Stimulated activated CD4-positive, alpha-beta T cell treated with anti-CD3 and anti-CD28 coated beads, TNF-alpha, amount 100 ng/mL, for 4 hours (primary cell): ENCODE measurements at places on chromosomes 2 and 18.

- no peak for DNase-seq
These were observed 83.6 kb downstream of the RTTN start for GRCh38 chr18:70121842-70122241.

DNA sequence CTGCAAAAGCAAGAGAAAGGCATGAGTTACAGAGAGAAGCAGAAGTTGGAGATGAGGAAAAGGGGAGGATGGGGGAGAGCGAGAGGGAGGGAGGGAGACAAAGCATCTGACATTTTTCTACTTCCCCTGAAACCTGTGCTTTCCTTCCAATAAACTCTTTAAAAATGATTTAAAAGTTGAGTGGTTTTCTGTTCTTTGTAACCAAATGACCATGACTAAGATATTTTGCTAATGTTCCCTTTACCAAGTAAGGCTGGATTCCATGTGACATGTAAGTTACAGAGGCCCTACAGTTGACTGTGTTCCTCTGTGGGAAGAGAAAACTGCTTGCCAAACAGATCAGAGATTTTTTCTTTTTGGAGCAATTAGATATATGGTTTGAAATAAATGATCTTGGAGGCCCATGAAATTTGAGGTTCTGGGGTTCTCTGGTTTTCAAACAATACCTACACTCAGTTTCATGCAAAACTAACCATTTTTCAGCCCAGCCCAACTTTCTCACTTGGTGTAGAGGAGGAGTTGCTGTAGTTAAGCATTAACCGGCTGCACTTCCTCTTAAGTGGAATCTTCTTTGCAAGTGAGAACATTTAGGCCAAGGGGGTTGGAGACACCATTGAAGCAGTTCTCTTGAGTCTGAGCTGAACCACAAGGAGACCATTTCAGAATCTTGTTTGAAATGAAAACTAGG, 34.5 kb downstream of the INSIG2 start:
- no peak for DNase-seq

GRCh38 chr2:150531591-150531990, 44.1 kb upstream of the RND3 start:
- DNase-seq: no peak

- no peak for DNase-seq
These were observed 624.5 kb downstream of the NR4A2 start for GRCh38 chr2:155708071-155708470.

DNA sequence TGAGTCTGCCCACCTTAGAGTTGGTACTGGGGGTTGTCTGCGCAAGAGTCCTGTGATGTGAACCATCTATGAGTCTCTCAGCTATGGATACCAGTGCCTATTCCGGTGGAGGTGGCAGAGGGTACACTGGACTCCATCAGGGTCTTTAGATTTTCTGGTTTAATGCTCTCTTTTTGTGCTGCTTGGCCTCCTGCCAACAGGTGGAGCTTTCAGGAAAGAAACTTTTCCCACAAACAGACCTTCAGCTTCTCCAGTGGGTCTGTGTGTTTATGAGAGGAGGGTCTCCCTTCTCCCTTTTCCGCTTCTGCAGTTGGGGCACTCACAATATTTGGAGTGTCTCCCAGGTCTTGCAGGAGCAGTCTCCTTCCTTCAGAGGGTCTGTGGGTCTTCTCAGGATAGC, 1721.9 kb upstream of the SLC39A10 start:
- no peak for DNase-seq

DNA sequence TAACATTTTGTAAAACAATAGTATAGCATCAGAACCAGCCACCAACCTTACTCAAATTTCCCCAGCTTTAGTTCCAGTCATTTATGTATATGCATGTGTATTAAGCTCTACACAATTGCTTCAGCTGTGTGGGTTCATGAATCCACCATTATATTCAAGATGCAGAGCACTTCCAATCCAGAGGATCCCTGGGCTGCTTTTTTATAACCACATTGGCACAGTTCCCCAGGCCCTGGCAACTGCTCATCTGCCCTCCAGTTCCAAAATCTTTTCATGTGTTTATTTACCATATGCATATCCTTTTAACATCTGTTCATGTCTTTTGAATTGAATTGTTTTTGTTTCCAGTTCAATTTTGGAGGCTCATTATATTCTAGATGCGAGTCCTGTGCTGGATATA, 482.9 kb upstream of the HS6ST1 start:
- no peak for DNase-seq

- no peak for DNase-seq
These were observed 91.1 kb downstream of the INHBB start for GRCh38 chr2:120436885-120437603.

DNA sequence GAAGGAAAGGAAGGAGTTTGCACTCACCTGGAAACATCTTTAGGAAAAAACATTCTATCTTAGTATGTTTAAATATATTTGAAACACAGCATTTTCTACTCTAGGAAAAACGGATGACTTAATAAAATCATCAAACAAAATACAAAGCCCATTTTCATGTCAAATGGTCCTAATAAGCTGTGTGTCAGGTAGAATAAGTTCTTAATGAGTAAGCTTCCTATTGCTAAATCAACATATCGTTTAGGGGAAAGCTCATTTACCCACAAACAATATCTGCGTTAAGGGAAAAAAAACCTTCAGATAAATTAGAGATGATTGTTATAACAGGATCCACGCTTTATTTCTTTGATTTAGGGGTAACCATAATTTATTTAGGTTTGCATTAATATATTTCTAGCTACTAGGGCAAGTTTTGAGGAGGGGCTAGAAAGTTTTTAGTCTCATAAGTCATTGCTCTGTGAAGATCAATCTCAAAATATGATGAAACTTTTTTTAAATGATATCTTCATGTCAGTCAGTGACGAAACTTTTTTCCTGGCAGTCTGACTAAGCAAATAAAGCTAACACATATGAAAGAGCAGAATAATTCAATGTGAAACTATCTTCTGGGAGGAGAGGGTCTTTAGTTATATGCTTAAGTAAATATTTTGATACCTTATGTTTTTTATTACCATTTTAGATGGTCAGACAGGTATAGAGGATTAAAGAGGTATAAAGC, 147.1 kb downstream of the WDSUB1 start:
- no peak for DNase-seq

GRCh38 chr2:121286506-121286905, 1.5 kb upstream of the TFCP2L1 start:
- no peak for DNase-seq

- DNase-seq: no peak
These were observed 244.7 kb downstream of the NBAS start for GRCh38 chr2:15316370-15316814.

GRCh38 chr2:204299766-204300165, 245.5 kb upstream of the PARD3B start:
- no peak for DNase-seq

GRCh38 chr2:138622613-138623012, 121.0 kb downstream of the SPOPL start:
- DNase-seq: no peak

DNA sequence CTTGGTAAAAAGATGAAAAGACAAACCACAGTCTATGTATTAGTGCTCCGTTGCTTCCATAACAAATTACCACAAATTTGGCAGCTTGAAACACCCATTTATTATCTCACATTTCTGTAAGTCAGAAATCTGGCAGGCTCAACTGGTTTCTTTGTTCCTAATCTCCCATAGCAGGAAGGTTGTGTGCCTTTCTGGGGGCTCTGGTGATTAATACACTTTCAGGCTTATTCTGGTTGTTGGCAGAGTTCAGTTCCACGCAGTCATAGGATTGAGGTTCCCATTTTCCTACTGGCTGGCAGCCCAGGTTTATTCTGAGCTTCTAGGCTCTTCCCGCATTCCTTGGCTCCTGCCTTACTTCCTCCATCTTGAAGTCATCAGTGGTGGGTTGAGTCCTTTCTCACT, 189.3 kb downstream of the ANAPC1 start:
- DNase-seq: no peak

GRCh38 chr18:62987055-62987830, 271.9 kb downstream of the PHLPP1 start:
- DNase-seq: no peak

GRCh38 chr2:25590921-25591505, 82.4 kb downstream of the DTNB start:
- no peak for DNase-seq

GRCh38 chr2:17894005-17894404, 15.5 kb downstream of the KCNS3 start:
- no peak for DNase-seq
